Renal cortical epithelial cell (primary cell): ENCODE measurements at places on chromosomes 16 and 17. TPM values are rescaled to one million over a fixed set of nuclear protein-coding genes. Genes with fewer than 3 reads are reported as not detected.

Gene GRAP
- total RNA-seq, result 0.15 and 0.17 TPM in 2 replicates

- peak; percentile 95 for DNase-seq
Observed at GRCh38 chr16:19860166-19861041, 24.2 kb downstream of the GPRC5B start.

- no peak for DNase-seq
Observed at GRCh38 chr16:74213372-74213771, 83.2 kb upstream of the PSMD7 start.

Gene MMP25
- total RNA-seq, result under 0.01 and 0.10 TPM in 2 replicates

GRCh38 chr17:67200727-67201301 is 44.2 kb downstream of the HELZ start:
- DNase-seq, result no peak
